Activated T-helper 2 cell treated with anti-CD3 and anti-CD28 coated beads, Interferon-gamma antibody, Interleukin-2, Interleukin-4, amounts not matched to agents 10 μg/mL and 5 μg/mL and 100 μg/mL, durations not matched to agents 14 hours and 24 hours and 36 hours (primary cell): ENCODE measurements at places on chromosomes 1 and 21.

GRCh38 chr1:118821801-118822200, 166.3 kb downstream of the TBX15 start:
- no peak for DNase-seq

GRCh38 chr1:26259005-26259404, 20.9 kb upstream of the SH3BGRL3 start:
- no peak for DNase-seq

DNA sequence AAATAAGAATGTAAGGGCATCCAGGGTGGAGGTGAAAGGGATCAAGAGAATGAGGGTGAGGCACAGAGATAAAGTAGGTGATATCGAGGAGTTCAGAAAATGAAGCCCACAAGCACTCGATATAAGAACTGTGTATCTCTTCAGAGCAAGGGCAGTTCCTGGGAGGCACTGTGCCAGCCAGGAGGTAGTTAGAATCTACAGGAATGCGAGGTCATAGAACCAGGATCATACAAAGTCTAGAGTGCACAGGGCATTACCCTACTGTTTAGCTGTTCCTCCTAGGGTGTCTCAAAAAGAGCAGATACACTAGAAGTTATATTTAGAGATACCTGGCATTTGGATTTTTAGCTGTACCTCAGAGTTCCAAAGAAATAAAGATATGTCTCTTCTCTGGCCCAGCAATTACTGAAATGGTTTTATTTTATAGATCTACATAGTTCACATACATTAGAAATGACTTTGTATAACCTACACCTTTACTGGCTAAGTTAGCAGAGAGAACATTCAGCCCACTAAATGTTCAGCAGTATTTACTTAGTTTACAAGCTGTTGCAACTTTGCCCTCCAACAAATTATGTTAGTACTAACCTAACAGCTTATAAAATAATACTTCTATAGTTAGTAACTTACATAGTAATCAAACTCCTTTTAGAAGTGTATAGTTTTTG, 1.6 kb downstream of the OVAAL start:
- no peak for DNase-seq

DNA sequence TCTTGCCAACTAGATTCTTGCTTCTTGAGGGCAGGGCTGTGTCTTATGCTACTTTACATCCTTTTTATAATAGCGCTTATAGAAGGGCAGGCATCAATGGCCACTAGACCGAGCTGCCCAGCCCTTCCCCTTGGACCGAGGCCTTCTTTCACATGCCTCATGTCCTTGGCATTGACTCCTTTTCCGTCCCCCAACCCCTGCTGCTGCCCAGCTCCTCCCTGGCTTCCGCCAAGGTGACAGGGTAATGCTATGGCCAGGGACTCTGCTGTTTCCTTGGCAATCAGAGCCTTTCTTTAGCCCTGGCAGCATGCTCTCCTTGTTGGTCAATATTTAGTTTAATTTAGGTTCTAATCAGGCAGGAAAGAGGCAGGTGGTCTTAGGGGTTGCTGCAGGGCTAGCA, 48.2 kb downstream of the DDX20 start:
- DNase-seq: no peak

GRCh38 chr1:19424651-19425570, 60.4 kb downstream of the CAPZB start:
- DNase-seq: no peak
